ENCODE measurements at places on chromosomes 13 and 19.

GRCh38 chr19:41876847-41877832 is at the start of gene CD79A:
TSS of gene CD79A (plus strand) at chr19:41877279. CDS start at chr19:41877305, 26 bp downstream.
- DNase-seq: no peak

DNA sequence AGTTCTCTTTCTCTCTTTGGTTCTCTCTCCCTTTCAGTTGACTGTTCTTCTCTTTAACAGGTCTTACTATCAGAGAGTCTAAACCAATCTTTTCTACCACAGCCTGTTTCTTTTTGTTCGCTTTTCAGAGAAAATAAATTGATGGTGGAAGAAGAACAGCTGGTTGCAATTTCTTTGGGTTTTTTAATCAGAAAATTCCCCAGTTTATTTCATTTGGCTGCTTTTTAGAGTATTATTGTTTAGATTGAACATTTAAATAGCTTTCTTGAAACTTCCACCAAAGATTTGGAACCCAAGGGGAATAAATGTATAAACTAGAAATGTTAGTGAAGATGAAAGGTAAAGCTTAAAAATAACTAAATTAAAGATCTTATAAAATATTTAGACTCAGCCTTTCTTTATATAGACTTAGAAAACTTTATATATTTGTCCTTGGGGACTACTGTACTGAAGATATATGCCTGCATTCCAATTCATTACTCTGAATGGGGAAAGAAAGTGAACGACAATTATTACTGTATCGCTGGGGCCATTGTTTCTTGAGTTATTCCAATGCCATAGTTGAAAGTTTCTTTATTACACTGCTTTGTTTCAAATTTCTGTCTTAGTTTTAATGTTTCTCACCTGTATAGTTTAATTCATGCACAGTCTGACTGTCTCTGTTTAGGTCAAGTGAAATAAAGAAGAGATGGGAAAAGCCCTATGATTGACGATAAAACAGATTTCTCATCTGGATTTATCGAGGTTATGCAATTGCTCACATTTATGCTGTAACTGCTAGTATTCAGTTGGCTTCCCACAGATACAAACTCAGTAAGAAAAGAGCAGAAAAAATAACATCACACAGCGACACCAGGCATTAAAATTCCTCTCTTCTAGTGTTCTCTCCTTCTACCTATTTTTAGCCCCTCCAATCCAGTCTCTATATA is 169.4 kb upstream of the CSNK1A1L start:
- no peak for DNase-seq

- DNase-seq: peak; percentile 86
Observed at GRCh38 chr19:2207991-2208860, 27.9 kb downstream of the PLEKHJ1 start.

- no peak for DNase-seq
Observed at GRCh38 chr19:47065242-47065641, 16.8 kb upstream of the TMEM160 start.

GRCh38 chr13:46340631-46341111 is 46.4 kb downstream of the RUBCNL start:
- no peak for DNase-seq

- no peak for DNase-seq
Observed at GRCh38 chr19:7312816-7313215, 18.6 kb upstream of the INSR start.

DNA sequence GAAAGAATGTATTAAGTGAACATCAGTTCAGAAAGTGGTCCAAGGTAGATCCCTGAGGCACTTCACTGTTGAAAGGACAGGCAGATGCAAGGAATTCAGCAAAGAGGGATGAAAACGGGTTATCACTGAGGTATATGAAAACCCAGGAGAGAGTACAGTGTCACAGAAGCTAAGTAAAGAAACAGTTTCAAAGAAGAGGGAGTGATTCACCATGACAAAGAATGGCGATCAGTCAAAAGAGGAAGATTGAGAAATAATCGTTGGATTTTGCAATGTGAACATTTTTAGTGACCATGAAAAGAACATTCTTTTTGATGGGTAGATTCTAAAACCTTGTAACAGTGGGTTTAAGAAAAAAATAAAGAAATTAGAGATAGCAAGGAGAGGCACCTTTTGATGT is 99.3 kb downstream of the EPSTI1 start:
- peak; percentile 53 for DNase-seq

GRCh38 chr19:47380559-47380958 is 31.4 kb downstream of the DHX34 start:
- DNase-seq: no peak

GRCh38 chr13:44912278-44913016 is 76.8 kb downstream of the NUFIP1 start:
- DNase-seq: no peak

GRCh38 chr19:48110350-48110966 is at the start of gene PLA2G4C:
TSS of gene PLA2G4C (minus strand) at chr19:48110817. CDS start at chr19:48106529, 4,288 bp downstream.
- DNase-seq: peak; percentile 89

Data from foreskin fibroblast (primary cell).